ENCODE measurements at places on chromosomes 4 and X.

GRCh38 chr4:74764119-74764518 is 30.2 kb downstream of the BTC start:
- no peak for DNase-seq

GRCh38 chr4:170001011-170001744 is 25.0 kb downstream of the MFAP3L start:
- DNase-seq: no peak

DNA sequence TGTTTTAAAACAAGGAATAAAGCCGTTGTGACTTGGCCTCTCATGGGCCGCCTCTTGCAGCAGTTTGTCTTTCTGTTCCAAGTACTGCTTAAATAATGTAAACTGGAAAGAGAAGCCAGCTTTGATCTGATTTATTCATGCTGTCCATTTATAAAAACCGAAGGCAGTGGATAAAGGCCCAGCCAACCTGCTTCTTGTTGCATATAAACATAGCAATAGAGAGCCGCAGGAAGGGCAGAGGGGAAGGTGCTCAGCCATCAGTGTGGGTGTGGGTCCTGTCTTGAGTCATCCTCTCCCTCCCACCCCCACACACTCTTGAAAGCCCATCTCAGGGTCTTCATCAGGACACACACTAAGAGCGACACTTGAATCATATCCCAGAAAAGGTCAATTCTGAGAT is 187.9 kb upstream of the FAM9B start:
- DNase-seq: no peak

DNA sequence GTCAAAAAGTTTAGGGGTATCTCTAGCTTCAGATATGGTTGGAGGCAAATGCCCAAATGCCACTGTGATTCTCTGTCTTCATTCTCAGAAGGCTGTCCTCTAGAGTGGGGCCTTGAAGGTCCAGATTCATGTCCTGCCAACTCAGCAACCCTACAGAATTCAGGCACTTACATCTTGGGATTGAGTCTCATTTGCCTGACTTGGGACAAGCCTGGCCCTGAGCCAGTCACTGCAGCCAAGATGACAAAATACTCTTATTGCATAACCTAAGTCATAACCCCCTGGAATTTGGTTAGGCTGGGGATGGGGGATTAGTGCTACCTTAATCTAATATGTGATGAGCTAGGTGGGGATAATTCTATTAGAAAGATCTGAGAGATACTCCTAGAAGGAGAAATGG is 100.5 kb downstream of the AREG start:
- no peak for DNase-seq

- no peak for DNase-seq
These were observed 639.8 kb upstream of the DIPK2B start for GRCh38 chrX:45840411-45840950.

DNA sequence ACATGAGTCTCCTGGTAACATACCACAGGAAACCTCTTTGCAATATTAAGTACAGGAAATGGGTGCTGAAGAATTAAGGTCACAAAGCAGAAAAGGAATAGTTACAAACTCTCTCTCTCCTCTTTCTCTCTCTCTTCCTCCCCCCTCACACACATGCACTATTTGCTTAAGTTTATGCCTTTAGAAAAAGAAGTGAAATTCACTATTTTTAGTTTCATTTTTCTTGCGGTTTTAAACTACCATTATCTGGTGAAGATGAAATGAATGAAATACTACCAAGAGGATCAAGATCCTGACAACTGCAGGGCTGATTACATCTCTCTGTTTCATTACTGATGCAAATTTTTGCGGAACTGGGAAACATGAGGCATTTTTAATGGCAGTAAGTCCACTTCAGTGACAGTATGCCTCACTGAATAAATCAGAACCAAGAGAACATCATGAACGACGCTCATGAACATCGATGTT is 64.3 kb upstream of the FTHL17 start:
- no peak for DNase-seq

DNA sequence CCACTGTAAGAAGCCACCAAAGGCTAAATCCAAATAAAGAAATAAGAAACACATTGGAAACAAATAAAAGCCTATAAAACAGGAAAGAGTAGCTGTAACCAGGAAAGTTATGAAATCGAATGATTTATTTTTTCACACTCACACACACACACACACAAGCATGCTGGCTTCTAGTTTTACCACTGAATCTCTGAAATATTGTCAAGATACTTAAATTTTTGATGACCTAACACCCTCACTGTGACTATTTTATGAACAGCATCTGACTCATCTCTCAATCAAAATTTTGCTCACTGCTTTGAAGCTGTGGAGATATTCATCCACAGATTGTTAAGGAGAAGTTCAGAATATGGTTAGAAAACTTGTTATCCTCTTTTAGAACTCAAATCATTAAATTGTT is 13.9 kb upstream of the GABRB1 start:
- DNase-seq: no peak

Data from NCI-H1436 treated with DMSO at 0.1 percent for 48 hours (cell line).